ENCODE measurements at places on chromosomes 4 and X.
A peak's percentile ranks its signal among the peaks of the same experiment; 100 is the strongest.

DNA sequence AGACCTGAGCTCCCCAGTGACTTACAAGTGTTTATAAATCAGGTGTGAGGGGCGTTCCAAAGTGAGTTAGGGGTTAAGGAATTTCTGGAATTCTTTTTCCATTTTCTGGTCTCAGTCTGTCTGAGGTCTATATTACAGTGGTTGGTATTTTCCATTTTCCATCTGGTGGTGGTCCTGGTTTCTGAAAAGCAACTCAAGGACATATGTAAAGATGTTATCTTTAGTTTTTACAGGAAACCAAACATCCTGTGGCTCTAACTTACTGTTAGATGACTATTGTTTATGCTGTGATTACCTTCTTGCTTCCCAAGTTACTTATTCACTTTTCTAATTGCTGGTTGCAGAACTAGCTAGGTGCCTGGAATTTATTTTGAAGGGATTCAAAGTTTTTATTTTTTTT, 53.5 kb upstream of the IL21 start:
- no peak for DNase-seq

DNA sequence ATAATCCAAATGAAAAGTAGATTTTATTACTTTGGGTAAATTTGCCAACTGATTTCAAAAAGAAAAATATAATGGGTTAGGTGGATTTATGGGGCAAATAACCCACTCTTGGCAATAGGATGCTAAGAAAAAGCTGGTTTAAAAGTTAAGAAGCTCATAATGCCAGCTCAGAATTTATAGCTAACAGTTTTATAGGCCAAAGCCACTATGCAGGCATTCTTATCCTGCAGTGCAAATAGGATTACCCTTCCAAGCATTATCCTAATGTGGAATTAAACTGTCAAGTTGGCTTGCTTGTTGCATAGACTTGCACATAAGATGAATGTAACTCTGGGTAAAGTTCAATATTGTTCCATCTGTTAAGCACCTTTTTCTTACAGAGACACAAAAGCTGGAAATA, 703.0 kb downstream of the PCDH18 start:
- no peak for DNase-seq

GRCh38 chr4:54712206-54712605, 54.4 kb downstream of the KIT start:
- no peak for DNase-seq

DNA sequence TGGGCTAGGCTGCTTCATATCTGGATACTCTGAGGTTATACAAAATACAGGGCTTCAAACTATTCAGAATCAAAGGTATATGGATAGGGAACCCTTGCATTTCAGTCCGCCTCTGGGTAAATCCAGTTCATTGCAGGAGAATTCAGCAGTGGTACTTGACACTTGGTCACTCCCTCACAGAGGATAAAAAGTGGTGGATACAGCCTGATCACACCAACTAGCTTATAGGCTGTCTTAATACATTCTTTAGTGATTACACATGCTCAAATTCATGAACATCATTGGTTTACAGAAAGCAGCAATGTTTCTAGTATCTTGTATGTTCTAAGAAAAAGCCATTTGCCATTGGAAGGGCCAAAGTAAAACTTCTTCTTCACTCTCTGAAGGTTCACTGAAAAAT, 104.8 kb upstream of the PDE5A start:
- no peak for DNase-seq

DNA sequence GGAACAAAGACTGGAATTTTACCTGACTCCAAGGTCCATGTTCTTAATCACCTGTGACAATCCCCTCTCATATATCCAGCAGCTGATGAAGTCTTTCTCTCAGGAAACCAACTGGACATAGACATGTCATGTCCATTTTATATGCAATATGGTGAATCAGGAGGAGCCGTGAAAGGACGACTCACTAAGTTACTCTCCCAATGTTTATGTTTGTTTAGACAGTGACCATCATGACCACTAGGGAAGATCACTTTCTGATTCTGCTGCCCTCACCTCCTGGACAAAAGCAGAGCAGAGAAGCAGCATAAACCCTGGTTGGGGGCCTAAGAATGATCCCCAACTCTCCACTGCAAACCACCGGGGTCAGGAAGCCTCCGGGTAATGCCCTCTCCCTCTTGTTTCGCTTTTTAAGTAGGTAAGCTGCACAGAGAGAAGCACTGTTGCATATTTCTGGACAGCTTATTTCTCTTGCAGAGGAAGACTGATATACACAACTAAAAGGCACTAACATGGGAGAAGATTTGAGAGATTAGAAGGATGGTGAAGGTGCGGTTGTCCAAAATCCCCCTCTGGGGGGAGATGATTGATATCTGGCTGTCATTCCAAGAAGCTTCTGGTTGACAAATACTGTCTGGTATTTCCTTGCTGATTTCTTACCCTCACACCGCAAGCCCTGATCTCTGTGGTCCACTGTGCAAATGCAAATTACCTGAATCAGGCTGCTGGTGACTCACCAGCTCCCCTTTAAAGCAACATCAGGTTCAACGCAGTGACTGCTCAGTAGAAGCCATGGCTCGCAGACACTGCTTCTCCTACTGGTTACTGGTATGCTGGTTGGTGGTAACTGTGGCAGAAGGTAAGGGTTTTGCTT, at the start of gene ODAPH:
TSS of gene ODAPH (plus strand) at position 773 of the 871 bp plus-strand sequence. CDS start at position 790, 17 bp downstream.
- no peak for DNase-seq

- DNase-seq, result peak; percentile 18
Measured at GRCh38 chr4:2254665-2255500, 7.0 kb downstream of the MXD4 start.

DNA sequence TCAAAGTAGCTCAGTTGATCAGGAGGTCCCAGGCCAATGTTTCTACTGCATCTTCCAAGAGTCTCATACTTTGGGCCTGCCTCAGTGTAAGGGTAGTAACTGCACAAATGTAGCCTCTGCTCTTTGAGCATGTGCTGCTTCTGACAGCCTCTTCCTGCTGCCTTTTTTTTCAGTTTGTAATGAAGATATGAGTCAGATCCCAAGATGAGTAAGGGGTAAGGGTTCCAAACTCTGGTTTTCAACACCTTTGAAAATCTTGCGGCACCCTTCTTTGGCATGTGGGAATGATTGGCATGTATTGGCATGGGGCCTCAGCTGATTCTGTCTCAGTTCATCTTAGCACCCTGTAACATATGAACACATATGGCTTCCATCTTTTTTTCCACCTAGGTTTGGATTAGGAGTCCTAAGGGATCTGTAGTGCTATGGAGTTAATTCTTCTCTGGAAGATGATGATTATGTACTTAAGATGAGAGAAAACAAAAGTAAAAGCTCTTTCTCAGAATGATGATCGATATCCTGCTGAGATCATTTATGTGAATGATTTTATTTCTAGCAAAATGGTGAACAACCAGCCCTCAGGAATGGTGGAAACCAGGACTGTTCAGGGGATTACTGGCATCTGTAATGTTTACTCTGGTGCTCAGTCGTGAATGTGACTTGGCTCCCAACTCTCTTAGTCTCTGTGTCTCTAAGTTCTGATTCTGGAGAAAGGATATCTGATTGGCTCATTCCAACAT, 118.7 kb upstream of the PRPS2 start:
- no peak for DNase-seq

- no peak for DNase-seq
Measured at GRCh38 chr4:52548818-52549570, 110.1 kb downstream of the USP46 start.

- no peak for DNase-seq
Measured at GRCh38 chrX:155215443-155216178, 649 bp upstream of the VBP1 start.

GRCh38 chrX:40107291-40108161, 9.8 kb upstream of the BCOR start:
- no peak for DNase-seq

- no peak for DNase-seq
Measured at GRCh38 chr4:81746773-81747172, 275.1 kb upstream of the RASGEF1B start.

DNA sequence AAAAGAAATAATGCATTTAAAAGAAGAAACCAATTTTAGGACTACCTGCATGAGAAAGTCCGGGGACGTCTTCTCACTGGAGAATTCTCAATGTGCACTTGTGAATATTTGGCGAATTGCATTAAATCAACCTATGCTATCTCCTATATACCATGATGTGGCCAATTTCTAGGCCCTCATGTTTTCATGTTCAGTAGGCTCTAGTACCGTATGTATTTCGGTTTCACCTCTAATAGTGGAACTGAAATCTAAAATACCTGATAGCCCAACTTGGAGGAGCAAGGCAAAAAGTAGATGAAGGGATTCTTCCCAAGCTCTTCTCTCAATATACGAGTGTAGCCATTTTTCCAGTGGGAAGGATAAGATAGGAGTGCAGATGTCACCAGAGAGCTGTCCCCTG, 11.4 kb upstream of the FGF2 start:
- no peak for DNase-seq

DNA sequence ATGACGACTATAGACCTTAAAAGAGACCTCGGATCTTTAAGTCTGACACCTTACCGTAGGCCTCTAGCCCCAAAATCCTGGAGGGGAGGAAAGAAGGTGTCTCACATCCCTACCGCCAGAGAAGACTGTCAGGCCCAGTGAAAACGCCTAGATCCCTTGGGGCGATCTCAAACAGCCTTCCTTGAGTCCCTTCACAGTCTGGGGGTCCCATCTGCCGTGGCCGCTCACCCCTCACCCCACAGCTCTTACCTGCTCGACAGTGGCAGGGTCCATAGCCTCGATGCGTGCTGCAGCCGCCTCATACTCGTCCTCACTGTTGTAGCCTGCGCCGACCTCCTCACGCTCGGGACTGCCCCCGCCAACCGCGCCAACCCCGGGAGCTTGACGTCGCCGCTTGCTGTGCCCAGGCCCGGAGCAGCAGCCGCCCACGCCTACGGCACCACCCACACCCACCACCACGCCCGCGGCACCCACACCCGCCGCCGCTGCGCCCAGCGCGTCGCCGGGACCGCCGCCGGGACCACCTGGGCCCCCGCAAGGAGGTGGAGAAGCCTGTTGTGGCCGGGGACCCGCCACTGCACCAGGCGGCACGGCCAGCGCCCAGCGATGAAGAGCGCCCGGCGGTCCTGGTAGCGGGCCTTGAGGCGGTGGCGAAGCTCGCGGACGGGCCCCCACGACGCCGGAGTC, 536 bp downstream of the OTUD5 start:
- no peak for DNase-seq

DNA sequence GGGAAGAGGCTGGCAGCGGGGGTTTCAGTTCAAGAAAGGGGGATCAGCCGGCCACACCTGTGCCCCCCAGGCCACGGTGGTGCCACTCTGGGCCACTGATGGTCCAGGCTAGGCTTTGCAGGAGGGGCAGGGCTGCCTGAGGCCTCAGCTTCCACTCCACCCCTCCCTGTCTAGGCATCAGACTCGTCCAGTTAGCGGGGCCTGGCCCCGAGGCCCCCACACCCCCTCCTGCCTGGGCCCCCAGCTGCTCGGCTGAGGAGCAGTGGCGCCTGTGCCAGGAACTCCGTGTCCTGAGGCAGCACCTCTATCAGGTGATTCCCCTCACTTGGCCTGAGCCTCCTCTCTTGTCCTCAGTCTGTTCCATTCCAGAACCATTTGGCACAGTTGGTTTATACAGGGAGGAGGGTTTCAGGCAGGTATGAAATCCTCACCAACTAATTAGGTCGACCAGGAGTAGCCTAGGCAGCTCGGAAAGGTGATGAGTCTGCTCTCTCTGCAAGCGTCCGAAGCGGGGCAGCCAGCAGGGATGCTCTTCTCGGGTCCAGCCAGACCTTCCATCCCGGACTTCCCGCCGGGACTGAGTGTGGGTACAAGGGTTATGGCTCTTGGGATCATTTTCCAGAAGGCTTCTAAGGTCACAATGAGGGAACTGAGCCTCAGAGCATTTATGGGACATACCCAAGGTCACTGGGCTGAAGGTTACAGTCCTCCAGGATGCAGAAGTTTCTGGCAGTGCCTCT, 2.1 kb downstream of the NSG1 start:
- DNase-seq, result no peak

- DNase-seq, result no peak
Measured at GRCh38 chr4:97582890-97583289, 560.4 kb downstream of the STPG2 start.

DNA sequence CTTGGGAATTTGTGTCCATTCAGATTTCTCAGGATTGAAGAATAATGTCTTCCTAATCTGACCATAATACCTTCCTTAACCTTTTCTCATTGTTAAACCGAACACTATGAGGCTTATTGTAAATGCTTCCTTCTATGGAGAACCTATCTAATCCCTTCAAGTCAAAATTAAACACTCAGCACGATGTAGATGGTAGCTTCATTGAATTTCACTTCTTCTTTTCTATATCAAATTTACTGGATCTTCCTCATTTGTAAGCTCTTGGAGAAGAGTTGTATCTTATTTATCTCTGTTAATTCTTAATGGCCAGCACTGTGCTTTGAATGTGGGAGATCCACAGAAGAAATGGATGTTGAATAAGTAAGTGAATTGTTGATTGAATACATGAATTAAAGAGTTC, 109.0 kb upstream of the RAPGEF2 start:
- no peak for DNase-seq

GRCh38 chrX:115393271-115393670, 103.8 kb downstream of the LUZP4 start:
- no peak for DNase-seq

DNA sequence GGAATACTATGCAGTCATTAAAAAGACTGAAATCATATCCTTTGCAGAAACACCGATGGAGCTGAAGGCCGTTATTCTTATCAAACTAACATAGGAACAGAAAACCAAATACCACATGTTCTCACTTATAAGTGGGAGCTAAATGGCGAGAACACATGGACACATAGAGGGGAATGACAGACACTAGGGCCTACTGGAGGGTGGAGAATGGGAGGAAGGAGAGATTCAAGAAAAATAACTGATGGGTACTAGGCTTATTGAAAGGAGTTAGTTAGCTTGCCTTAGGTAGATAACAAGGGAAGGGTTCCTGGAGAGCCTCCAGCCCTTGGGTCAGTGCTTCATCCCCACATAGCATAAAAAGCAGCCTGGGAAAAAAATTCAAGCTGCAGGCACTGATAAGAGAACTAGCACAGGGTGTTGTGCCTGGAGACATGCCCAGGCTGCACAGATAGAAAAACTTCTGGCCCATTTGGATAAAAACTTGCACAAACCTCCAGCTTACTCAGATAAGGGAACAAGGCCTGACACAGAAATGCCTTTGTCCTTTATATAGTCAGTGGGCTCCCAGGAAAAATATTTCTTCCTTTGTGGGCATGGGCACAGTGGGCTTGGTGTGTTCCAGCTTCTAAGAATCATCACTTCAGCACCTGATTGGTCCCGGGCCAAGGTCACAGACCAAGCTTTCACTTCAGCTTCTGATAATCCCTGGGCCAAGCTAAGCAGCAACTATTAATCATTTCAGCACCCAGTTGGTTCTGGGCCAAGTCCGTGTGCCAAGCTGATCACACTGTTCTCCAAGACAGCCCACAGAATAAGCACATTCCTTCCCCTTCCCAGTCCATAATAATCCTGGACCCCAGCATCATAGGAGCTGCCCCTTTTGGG, 23.1 kb upstream of the PWWP3B start:
- no peak for DNase-seq

GRCh38 chr4:111842336-111842735, 302.9 kb upstream of the FAM241A start:
- no peak for DNase-seq

All from breast epithelium (tissue), 4 donors.